ENCODE measurements at places on chromosomes 12 and 14. TPM values are rescaled to one million over a fixed set of nuclear protein-coding genes. Genes with fewer than 3 reads are reported as not detected.

Gene GLT8D2
- total RNA-seq: not detected

Gene TSPAN11
- not detected for total RNA-seq

Gene AHNAK2
- total RNA-seq: not detected

DNA sequence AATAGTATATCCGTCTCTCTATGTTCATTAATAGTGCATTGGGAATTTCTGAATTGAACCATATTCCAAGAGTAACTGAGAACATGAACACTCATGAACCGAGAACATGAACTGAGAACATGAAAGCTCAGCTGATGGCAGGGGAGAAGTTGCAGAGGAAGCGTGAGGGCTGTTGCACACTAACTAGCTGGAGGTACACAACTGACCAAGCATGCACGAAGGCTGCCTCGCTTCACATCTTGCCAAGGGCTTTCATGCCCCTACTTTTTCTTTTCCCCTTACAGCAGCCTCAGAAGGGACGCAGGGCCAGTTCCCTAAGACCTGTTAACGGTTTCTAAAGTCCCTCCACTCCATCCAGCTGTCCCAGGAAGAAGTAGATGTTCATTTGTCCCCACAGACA lies 4.3 kb downstream of the RNASE1 start:
- no peaks in the 10 kb centered on the region for H3K36me3 ChIP-seq
- H3K4me3 ChIP-seq: no peak overlapping the region
- no peaks in the 10 kb centered on the region for H3K27me3 ChIP-seq

DNA sequence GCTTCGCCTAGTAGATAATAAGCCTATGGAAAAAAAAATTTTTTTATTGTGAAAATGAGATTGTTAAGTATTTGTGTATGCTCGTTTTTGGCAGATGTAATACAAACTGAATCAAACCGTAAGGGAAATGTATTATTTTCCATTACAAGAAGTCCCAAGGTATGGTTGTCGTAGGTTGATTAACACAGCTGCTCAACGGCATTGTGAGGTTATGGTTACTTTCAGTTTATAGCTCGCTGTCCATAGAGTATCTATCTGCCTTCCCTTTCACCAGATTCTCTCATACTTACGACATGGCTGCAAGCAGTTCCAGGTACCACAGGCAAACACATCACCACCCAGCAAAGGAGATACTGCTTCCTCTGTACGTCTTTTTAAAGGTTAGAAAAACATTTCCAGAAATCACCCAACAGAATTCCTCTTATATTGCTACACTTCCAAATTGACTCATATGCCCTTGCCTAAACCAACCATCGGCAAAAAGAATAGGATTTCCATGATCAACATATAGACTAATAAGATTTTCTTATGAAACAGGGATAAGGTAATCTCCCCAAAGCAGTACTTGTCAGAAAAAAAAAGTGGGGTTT lies 338.6 kb downstream of the SYT1 start:
- no peaks in the 10 kb centered on the region for H3K27me3 ChIP-seq
- DNase-seq: no peak
- no peaks in the 10 kb centered on the region for H3K4me1 ChIP-seq
- H3K4me3 ChIP-seq: no peak overlapping the region
- H3K27ac ChIP-seq: no peak overlapping the region

All from activated CD8-positive, alpha-beta T cell treated with anti-CD3 and anti-CD28 coated beads, Interleukin-2, amount 10 ng/mL, durations not matched to agents 7 days and 5 days (primary cell).